Femur (tissue), 1 donor: ENCODE measurements at places on chromosomes 5 and 9.
A peak's percentile ranks its signal among the peaks of the same experiment; 100 is the strongest.

DNA sequence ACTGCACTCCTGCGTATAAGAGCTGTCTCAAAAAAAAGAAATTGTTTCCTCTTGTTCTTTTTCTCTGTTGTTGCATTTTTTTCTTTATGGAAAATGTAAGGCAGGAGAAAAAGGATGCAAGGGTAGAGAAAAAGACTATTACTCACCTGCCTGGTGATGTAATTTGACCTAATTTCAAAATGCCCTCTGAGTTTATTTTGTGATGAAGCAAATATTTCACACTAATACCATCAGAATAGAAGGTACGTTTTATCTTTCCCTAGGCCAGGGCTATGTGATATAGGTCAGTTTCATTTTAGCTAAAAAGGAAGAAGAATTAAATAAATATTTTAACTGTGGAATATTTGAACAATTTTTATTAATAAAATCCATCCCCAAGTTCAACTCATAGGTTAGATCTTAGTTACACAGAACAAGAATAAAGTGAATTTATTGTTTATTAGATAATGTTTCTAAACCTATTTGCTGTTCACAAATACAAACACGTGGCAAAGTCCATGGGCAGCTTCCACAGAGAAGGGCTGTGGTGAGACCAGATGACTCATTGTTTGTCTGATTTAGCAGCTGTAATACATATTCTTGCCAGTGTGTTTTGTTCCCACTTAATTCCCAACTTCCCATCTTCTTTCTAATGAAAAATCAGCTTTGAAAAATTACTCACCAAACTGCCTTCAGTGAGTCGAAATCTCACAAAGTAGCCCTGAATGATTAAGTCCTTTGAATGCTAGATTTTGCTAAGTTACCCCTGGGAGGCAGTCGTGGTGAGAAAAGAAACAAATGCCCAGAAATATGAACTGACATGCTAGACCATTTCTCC lies 52.8 kb upstream of the CCDC112 start:
- no peak for DNase-seq

- DNase-seq, result peak; percentile 95
These were observed 6.0 kb upstream of the CCIN start for GRCh38 chr9:36163049-36163785.

- no peak for DNase-seq
These were observed 83.2 kb upstream of the ADRA1B start for GRCh38 chr5:159833088-159833487.

DNA sequence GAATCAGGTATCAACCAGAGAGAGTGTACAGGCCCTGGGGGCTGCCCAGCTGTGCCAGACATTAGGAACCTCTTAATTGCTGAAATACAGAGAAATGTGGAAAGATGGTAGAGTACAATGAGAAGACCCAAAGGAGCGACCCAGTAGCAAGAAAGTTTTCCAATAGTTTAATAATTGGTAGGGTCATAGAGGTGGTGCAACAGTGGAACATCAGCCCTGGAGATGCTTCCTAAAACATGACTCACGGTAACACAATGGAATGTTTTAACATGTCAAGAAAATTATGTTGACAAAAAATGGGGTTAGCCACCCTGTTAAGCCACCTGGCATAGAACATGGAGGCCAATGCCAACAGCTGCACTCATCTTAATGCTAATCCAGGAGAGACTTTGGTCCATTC lies 284.1 kb downstream of the ELAVL2 start:
- DNase-seq, result no peak

- DNase-seq, result no peak
These were observed 30.5 kb downstream of the COL27A1 start for GRCh38 chr9:114185570-114186490.

- DNase-seq, result no peak
These were observed 480.0 kb upstream of the PAPPA start for GRCh38 chr9:115673599-115673998.

DNA sequence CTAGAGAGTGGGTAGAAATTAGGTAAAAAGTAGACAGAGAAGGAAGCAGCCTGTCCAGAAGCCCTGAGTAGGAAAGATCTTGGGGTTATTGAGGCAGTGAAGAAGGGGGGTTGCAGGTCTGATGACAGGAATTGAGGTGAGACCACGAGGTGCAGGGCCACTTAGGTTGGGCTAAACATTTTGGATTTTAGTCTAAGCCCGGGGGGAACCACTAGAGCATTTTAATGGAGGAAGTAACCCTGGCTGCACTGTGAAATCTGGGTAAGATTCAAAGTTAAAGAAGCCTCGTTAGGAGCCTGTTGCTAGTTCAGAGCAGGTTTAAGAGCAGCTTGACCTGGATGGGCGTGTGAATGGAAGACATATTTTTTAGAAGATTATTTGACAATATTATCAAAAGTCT lies 38.3 kb downstream of the MAP3K1 start:
- no peak for DNase-seq

- DNase-seq, result no peak
These were observed 1.0 kb downstream of the NAIF1 start for GRCh38 chr9:128065907-128066712.

- DNase-seq, result no peak
These were observed 8.2 kb upstream of the ZFYVE16 start for GRCh38 chr5:80399526-80400239.

GRCh38 chr5:155726267-155726666 lies 600.7 kb upstream of the SGCD start:
- DNase-seq, result peak; percentile 39

DNA sequence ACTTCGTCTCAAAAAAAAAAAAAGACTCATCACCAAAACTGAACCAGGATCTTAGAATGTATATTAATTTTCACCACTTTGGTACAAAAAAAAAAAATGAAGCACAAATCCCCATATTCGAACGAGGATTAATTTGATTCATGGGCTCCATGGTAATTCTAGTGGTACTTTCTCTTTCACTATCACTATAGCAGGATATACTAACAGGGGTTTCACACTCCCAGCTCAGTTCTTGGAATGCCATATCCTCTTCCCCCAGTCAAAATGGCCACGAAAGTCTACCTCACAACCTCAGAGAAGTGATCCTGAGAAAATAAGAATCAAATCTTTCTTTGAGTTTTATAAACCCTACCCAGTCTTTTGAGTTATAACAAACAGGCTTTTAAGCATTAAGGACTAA lies 235.7 kb downstream of the FBXL17 start:
- DNase-seq, result no peak

DNA sequence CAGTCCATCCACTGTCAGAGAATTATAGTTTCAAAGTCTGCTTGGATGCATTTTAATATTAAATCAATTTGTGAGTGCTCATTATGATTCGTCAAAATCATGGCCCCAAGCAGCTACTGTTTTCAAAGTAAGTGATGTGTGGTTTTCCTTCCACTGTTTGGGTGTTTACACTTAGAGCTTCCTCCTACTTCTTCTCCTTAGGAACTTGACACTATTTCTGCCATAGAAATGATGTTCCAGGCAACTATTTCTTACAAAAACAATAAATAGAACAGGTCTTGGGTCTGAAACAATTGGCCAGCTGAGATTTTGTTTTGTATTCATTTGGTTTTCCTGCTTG lies 132.8 kb upstream of the RAI14 start:
- DNase-seq, result no peak

- DNase-seq, result peak; percentile 44
These were observed 129.3 kb upstream of the STC2 start for GRCh38 chr5:173457482-173457881.

DNA sequence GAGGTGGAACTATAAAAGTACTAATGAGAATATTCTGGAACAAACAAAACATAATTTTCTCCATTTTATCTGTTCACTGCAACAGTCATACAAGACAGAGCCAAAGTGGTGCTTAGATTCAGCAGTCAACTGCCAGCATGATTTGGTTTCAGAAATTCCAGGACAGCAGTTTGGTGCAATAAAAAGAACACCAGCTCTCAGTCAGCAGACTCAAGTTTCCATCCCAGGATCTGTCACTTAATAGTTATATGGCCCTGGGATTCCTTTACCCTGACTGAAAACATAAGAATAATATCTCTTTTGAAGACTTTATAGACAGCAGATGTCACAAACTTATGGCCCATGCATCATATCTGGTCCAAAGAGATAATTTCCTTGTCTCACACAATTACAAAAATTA lies 92.8 kb upstream of the RASEF start:
- no peak for DNase-seq

DNA sequence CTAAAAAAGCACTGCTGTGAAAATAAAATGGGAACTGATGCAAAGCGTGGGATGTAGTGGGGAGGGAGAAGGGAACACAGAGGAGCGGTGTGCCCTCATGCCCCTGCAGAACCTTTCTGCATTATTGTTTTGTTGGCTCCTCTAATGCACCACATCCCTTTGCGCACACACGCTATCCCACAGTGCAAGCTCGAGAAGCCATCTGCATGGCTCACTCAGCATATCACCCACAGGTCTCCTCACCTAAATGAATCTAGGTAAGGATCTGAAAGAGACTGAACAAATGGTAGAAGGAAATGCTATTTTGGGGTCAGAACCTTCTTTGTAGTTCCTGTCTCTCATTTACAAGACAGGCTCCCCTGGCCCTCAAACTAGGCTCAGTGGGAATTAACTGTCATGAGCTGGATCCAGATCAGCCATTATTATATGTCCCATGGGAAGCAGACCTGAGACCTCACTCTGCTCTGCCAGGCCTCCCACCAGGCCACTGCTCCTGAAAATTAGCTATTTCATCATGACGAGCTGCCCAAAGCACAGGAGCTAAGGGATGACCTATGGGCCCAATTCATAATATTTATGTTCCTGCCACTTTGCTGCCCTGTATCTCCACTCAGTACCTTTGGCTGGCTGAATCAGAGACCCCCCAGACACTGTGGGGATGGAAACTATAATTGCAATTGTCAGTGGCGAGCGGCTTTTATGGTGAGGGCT lies 169.4 kb downstream of the SPOCK1 start:
- no peak for DNase-seq
